ENCODE measurements at places on chromosomes 16 and 17.

DNA sequence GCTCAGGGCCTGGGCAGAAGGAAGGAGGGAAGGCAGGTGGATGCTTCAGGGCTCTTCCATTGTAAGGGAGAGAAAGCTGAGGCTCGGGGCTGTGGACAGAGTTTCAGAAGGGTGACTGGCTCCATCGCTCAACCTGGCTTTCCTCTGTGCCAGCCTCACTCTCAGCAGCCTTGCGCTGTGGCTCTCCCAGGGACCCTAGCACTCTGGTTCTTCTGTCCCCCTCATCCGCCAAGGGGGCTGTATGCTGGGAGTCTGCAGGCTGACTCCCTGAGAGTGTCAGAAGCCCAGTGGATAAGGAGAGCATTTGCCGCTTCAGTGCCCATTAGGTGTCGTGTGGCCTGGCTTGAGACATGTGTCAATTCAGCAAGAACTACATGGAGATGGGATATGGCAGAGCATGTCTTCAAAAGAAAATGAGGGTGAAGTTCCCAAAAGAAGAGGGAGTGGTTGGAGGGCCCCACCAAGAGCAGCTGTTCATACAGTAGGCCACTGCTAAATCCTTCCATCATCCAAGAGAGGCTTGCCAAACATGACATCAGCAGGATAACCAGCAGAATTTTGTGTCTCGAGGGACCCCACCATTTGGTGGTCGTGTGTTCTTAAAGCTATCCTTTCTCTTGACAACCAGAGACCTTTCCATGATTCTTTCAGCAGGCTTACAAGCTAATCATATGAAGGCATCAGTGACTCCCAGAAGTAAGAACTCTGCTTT lies 148.2 kb downstream of the IRX5 start:
- DNase-seq: no peak

DNA sequence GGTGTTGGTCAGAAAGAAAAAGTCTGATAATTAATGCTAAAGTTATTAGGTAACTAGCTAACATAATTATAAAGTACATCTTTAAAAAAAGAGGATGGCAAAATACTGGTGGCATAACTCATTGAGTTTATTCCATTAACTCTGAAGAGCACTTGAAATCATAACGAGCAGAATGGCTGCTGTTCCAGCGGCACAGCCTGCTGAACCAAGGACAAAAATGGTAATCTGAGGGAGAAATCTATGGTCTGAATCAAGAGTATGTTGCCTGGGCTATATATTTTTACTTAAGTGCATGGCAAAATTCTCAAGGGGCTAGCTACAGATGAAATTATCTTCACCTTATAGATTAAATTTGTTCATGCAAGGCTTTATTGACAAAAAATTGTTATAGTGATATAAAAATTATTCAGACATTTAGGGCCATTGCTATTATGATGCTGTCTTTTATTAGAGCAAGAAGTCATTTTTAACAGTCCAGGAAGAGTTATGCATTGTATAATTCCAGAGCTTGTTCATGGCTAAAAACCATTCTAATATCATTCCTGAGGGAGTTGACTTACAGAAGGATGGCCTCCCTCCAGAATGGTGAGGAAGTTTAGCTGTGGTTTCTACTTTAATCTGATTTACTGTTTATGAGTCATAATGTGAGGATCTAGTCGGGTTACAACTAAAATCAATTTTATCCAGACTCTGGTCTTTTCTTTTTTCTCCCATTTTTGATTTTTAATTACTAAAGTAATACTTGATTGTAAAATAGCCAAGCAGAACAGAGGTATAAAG lies 41.4 kb upstream of the ANKFN1 start:
- no peak for DNase-seq

DNA sequence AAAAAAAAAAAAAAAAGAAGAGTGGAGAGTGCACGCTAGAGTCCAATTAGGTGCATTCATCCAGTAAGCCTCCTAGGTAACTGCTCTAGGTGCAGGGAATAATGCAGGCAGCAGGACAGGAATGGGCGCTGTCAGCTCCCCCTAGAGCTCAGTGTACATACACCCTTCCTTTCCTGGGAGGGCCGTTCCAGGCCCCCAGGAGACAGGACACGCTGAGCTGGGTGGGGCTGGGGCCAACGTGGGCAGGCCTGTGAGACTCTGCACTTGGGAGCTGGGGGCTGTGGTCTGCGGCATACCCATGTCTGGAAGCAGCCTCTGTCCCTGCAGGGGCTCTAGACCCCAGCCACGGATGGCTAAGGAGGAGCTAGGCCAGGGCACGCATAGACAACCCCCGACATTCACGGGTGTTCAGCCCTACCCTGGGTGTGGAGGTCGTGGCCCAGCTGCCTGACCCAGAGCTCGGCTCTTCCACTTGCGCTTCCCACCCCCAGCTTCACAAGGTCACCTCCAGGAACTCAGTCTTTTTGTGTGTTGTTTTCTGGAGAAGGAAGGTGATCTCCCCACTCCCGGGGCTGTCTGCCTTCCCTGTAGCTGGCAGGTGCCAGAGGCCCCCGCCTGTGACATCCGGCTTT lies 1.0 kb upstream of the ANTKMT start:
- no peak for DNase-seq

DNA sequence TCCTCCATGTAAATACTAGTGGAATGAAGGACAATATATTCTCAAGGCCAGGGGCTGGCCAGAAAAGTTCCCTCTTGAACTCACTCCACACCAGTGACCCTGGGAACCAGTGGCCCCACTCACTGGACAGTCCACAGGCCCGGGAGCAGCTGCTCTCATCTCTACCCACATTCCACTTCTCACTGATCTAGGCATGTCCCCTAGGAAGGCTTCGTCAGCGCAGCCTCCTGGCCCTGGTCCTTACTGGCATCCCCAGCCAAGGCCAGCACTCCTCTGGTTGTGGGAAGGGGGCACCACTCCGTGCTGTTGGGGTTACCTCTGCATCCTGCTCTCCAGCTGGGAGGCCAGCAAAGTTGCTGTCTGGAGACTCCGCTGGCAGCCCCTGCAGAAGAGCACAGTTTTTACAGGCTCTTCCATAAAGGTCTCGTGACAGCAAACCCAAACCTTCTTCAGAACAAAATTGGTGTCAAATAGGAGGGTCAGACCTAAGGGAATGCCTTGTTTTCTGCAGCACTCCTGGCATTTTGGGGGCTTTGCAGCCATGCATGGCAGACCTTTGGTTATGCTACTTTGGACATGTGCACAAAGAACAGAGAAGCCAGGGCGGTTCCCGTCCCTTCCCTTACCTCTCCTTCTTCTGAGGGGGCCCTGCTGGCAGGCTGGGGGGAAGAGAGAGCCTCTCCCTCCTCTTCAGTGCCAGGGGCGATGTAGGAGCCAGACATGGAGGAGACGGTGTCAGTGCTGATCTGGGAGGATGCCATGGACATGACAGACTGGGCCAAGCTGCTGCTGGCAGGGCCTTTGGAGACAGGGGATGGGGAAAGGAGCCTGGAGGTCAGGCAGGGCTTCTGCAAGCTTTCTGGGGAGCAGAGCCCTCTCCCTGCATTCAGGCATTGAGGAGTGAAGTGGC lies 14.1 kb upstream of the FOXJ1 start:
- no peak for DNase-seq

DNA sequence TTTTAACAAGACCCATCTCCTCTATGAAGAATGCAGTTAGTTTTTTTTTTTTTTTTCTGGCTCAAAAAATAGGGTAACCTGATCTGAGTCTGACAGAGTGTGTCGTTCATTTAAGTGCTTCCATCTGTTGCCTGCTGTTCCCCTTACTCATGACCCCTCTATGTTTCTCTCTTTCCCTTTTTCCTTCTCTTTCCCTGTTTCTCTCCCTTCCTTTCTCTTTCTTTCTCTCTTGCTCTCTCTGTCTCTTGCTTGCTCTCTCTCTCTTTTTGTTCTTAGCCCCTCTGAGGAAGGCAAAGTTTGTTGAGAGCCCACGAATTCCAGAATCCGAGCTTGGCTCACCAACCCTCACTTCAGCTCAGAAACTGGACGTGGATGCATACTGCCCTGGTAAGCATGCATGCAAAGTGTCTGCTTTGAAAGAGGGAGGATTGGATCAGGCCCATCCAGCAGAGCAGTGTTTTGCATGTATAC lies 185.0 kb downstream of the TANC2 start:
- DNase-seq: no peak

DNA sequence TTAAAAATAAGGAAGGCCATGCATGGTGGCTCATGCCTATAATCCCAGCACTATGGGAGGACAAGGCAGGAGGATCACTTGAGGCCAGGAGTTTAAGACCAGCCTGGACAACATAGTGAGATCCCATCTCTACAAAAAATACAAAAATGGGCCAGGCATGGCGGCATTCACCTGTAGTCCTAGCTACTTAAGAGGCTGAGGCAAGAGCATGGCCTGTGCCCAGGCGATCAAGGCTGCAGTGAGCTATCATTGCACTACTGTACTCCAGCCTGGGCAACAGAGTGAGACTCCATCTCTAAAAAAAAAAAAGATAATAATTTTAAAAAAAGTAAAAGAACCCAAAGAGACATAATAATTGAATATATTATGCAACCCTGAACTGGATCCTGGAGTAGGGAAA lies 83.6 kb upstream of the ZNF423 start:
- no peak for DNase-seq
